ENCODE measurements at places on chromosomes 3 and 15.

- no peak for DNase-seq
Measured at GRCh38 chr15:59256482-59256881, 49.8 kb downstream of the LDHAL6B start.

- DNase-seq = no peak
Measured at GRCh38 chr15:69015591-69015990, 1.1 kb downstream of the NOX5 start.

DNA sequence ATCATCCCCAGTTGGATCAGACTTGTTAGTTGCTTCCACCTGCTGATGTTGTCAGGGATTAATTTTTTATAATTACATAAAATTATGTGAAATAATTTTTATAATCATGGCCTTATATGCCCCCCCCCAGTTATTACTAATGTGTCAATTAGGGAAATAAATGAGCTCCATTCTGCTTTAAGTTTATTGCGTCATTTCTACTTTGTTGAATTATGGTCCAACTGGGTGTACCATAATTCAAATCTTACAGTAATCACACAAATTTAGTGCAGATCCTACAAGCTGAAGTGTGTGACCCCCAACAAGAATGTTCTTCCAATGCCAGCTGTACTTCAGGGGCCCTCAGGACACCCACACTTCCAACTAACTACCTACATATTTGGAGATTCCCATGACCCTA is 7.5 kb upstream of the NDN start:
- no peak for DNase-seq

DNA sequence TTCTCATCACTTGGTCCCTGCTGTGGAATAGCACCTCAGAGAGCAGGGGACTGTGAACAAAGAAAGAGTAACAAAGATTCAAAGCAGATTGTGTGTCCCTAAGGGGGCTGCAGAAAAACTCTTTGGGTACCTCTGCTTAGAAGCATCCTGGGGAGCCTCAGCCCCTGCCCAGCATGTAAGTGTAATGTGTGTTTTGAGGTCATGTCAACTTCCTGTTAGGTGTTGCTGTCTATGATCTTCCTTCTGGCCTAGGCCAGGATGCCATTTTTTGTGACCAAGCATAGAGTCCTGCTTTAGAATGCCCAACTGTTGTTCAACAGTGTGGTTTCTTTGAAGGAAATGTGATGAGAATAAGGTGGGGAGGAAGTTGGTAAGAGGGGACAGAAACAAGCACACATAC is 77.1 kb upstream of the BCL6 start:
- no peak for DNase-seq

GRCh38 chr3:108090049-108090700 is 656 bp downstream of the CD47 start:
- DNase-seq = peak; percentile 47

DNA sequence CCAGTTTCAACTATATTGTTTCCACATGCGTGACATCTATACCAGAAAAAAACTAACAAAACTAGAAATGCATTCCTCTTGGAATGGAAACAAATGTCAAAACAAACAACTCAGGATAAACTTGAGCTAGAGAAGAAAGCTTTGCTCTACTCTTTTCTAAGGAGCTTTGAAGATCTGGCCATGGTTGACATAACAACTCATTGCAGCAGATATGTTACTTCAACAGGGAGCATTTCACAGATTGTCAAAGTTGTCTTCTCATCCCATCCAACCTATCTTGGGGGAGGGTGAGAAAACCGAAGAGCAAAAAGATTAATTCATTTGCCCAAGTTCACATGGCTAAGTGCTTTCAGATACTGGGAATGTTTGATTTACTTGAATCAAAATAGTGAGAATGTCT is 484.4 kb downstream of the CNTN4 start:
- no peak for DNase-seq

- no peak for DNase-seq
Measured at GRCh38 chr3:188829576-188829975, 342.2 kb upstream of the TPRG1 start.

- DNase-seq = no peak
Measured at GRCh38 chr15:100005715-100006114, 272.5 kb upstream of the LYSMD4 start.

DNA sequence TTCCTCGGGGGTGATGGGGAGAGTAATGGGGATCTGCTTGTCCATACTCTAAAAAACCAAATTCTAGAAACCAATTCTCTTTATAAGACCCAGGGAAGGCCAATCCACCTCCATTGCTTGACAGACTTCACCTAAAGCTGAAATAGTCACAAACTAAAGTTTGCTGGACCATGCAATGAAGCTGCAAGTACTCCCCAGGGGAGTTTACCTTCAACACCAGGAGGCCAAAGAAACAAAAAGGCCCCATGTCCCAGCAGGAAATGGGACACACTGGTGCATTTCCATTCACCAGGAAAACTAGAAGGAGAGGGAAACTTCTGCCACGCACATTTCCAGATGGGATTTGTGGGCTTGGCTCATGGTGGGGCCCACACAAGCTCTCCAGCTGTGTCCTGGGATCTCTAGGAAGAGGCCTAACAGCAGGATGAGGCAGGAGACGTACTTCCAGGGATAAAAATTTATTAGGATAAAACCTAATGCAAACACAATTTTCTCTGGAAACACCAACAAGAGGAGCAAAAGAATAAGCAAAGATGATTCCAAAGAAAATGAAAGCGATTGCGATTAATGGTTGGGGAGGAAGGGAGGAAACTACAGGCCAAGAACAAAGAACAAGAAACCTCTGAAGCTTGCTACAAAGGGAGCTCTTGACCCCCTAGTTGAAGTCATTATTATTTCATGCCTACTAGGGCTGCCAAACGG is 238.0 kb upstream of the LRTM1 start:
- DNase-seq = no peak

DNA sequence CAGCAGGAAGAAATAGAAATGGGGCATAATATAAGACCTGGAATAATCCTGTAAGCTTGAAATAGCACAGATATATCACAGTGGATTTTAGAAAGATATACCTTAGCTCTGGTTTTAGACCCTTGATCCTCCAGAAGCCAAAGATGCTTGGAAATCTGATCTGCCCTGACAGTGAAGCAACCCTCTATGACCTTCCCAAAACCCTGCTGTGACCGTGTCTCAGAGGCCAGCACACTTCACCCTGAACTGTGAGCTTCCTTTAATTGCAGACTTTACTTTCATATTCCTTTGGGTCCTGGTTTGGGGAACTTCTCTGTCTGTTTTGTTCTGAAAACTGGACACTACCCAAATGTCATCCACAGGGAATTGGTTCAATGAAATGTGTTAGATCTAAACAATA is 13.0 kb downstream of the MECOM start:
- no peak for DNase-seq

DNA sequence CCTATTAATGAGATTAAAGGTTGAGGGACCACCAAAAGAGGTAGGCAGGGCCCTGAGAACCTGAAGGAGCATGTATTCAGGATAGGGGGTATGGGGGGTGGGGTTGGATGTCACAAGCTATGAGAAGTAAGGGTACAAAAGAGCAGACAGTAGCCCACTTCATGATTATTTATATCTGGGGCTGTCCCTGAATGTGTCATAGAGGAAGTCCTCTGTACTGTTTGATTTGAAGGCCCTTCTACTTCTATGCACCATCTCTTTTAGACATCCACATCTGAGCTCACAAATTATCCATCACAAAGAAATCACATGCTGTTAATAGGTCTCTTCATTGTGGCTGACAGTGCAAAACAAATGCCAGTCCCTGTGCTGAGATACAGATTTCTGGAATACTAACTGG is 68.6 kb downstream of the FHIT start:
- no peak for DNase-seq

DNA sequence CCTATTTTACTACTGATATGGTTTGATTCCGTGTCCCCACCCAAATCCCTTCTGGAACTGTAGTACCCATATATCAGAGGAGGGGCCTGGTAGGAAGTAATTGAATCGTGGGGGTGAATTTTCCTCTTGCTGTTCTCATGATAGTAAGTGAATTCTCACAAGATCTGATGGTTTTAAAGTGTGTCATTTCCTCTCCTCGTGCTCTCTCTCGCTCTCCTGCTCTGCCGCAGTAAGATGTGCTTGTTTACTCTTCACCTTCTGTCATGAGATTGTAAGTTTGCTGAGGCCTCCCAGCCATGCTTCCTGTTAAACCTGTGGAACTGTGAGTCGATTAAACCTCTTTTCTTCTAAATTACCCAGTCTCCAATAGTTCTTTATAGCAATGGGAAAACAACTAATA is 81.2 kb upstream of the ZBTB20 start:
- no peak for DNase-seq

- no peak for DNase-seq
Measured at GRCh38 chr15:51286816-51287215, 51.6 kb downstream of the CYP19A1 start.

GRCh38 chr15:66224946-66225345 is 28.6 kb downstream of the MEGF11 start:
- no peak for DNase-seq

DNA sequence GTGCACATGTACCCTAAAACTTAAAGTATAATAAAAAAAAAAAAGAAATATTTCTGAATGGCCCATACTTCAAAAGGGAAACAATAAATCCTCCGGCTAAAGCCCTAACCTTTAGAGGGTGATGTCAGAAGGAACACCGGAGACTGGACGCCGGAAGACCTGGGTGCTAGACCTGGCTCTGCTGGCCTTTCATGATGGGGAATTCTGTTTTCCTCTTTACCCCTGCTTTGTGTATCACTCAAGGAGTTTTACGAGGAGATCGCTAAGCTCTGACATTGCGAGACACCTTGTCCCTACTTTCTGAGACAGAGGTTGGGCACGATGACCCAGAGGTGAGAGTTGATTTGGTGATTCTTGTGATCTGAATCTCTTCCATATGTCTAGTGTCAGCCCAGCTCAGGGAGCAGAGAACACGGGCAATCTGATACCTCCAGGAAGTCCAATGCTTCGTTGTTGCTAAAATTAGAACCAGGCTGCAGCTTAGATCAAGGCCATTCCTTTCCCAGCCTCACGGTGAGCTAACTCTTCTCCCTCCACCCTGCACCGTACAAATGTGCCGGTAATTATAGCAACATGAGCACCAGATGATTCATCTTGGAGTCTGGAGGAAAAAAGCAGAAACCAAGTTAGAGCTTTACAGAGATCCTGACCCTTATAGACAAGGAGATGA is 42.0 kb upstream of the CFAP161 start:
- DNase-seq = no peak

- no peak for DNase-seq
Measured at GRCh38 chr3:41148478-41148877, 50.8 kb upstream of the CTNNB1 start.

DNA sequence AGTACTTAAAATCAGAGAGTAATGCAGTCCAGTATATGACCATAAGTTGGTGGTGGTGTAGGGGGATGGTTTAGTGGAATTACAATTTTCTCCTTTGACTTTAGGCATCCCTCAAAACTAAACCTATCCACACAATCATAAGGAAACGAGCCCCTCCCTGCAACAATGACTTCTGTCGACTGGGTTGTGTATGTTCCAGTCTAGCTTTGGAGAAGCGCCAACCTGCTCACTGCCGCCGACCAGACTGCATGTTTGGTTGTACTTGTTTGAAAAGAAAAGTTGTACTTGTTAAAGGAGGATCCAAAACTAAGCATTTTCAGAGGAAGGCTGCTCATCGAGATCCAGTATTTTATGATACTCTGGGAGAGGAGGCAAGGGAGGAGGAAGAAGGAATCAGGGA is 52.8 kb downstream of the MGA start:
- DNase-seq = no peak

GRCh38 chr3:156389449-156389950 is 165.4 kb downstream of the SSR3 start:
- DNase-seq = no peak

GRCh38 chr3:62183969-62184368 is 189.4 kb downstream of the FEZF2 start:
- DNase-seq = no peak

- no peak for DNase-seq
Measured at GRCh38 chr15:32959077-32959476, 235.4 kb downstream of the FMN1 start.

- DNase-seq = no peak
Measured at GRCh38 chr3:189883113-189883753, 237.5 kb downstream of the P3H2 start.

GRCh38 chr15:26098801-26099200 is 235.7 kb upstream of the ATP10A start:
- DNase-seq = no peak

GRCh38 chr3:143151004-143151731 is 31.6 kb downstream of the CHST2 start:
- no peak for DNase-seq

DNA sequence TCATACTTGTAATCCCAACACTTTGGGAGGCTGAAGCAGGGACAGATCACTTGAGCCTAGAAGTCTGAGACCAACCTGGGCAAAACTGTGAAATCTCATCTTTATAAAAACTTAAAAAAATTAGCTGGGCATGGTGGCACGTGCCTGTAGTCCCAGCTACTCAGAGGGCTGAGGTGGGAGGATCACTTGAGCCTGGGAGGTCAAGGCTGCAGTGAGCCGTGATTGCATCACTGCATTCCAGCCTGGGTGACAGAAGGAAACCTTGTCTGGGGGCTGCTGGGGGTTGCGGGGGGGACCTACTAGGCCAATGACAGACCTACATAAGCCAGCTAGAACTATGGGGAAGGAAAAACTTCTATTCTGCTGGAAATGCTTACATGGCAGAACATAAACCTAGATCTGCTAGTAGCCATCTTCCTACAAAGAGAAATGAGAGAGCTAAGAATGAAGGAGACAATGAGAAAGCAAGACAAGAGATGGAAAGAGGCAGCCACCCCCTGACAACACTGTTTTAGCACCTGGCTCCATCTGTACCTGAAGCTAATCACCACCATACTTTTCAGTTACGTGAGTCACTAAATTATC is 23.9 kb downstream of the FOXP1 start:
- DNase-seq = no peak

- no peak for DNase-seq
Measured at GRCh38 chr3:9280451-9281219, 31.2 kb upstream of the SRGAP3 start.

- no peak for DNase-seq
Measured at GRCh38 chr3:58719684-58720083, 53.1 kb upstream of the FAM3D start.

DNA sequence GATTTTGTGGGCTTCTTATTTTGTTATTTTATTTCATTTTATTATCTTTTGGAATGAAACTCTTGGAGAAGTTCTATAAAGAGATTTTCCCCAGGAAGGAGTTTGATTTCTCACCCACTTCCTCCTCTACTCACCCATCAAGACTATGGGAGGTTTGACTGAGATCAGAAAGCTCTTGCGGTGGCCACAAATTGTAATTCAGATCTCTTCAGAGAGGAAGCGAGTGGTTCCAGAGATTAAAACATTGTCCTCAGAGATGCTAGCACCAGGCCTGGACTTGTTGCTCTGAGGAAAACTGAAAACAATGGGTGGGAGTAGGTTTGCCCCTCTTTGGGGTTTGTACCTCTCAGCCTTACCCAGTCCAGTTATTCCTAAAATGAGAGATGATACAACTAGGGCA is 8.1 kb upstream of the MUC13 start:
- DNase-seq = no peak

- no peak for DNase-seq
Measured at GRCh38 chr3:39605837-39606236, 138.4 kb downstream of the MOBP start.

GRCh38 chr3:129245141-129245540 is 4.3 kb upstream of the COPG1 start:
- DNase-seq = no peak

- no peak for DNase-seq
Measured at GRCh38 chr15:64092075-64092820, 1.4 kb downstream of the CIAO2A start.

Data from germinal center (tissue), 1 donor.